ENCODE measurements at places on chromosomes 12 and 14. TPM values are rescaled to one million over a fixed set of nuclear protein-coding genes. Genes with fewer than 3 reads are reported as not detected.

NABP2 gene
- 33.0 TPM for total RNA-seq

BBOF1 gene
- 2.5 TPM for total RNA-seq

GRCh38 chr12:124786061-124786964 lies 77.4 kb downstream of the SCARB1 start:
- DNase-seq = peak; percentile 98

DNA sequence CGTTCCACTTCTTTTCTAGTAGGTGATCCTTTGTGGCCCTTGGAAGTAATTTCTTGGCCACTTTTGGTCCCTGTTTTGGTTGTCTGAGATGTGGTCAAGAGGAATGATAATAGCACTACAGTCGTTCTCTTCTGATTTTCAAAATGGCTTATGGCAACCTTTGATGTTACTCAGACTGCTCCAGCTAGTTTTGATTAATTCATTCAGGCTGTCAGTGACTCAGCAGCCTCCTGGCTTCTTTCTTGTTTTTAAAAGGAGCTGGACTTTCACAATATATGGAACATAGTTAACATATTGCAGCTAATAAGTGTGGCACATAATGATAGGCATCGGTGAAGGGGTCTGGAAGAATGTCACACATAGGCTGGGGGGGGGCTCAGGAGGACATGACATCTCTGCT lies 47.3 kb downstream of the WDR20 start:
- no peak for DNase-seq

DNA sequence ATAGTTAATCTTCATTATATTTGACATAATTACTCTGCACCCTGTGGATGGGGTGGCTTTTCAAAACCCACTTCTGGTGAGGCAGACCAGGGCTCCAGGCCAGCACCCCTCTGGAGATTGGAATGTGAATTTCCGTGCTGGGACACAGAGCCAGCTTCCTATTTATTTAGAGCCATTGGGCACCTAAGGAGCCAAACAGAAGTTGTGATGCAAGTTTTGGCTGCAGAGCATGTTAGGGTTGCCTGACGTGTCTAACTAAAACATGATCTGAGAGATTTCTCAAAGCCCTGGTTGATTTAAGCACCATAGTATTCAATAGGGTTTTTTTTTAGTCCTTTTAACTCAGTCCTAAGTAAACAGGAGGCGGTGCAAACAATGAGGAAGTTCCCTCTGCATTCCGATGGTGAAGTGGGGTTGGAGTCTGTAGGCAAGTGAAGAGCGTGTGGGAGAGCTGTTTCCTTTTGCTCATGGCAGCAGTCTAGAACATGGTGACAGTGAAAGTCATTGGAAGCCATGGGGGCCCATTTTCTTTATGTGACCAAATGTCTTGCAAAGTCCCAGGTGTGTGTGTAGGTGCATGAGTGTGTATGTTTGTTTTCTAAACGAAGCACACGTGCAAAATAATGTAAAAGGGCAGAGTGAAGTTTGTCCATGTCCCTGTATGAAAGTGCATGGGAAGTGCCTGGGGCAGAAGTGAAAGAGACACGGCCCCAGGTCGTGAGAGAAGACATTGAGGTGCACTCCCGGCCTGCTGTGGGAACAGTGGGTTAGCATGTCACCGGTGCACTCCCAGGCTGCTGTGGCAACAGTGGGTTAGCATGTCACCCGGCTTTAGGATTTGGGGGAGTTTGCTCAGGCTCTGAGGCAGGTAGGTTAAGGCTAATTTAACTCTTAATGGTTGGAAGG lies 117.7 kb downstream of the PRKCH start:
- no peak for DNase-seq

Measured in G401 (cell line).